Foreskin fibroblast (primary cell): ENCODE measurements at places on chromosomes 3 and 15.

DNA sequence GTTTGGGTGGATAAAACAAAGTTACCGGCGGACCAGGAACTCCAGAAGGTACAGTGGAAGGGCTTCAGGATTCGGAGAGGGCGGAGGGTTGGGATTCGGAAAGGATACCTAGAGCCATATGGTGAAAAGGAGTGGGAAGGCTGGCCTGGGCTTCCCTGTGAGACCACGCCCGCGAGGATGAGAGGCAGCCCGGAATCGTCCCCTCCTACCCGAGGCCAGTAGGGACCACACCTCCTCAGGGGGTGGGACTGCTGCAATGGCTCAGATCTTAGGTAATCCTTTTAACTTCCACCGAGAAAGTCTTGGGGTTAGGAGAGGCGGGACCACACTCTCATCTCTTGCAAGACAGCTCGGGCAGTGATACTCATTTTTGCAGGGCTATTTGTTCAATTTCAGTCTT is 511.3 kb downstream of the OCA2 start:
- DNase-seq = no peak

DNA sequence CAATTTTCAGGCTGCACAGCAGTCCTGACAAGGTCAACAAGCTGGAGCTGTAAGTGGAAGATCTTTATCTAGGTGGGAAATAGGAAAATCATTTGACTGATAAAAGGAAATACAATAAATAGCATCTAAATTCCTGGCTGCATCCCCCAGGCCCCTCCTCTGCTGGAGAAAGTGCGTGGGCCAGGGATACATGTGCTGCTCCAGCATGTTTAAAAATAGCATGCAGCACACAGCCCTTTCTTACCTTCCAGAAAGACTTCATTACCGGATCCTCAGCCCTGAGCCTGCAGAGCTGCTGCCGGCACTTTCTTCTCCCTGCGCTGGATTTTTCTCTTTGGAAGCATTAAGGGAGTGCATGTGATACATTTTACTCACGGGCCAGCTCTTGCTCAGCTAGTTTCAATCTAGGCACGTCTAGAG is 77.3 kb downstream of the HMG20A start:
- peak; percentile 45 for DNase-seq

GRCh38 chr15:74212494-74212893 is 9.9 kb upstream of the STRA6 start:
- no peak for DNase-seq

DNA sequence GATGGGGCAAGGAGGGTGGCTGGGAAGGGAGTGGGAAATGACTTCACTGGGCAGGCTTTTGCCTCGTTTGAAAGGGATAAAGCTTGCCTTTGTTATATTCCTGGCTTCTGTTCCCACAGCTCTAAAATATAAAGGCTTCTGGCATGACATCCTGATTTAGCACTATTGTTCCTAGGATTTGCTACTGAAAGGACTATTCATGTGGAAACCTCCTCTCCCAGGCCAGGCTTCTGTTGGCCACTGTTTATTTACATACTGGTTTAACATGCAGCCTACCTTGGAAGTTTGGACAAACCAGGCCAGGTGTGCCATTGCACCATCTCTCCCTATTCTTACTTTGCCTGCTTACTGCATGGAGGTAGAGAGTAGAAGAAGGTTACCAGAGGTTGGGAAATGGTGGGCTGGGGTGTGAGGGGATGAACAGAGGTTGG is 2.4 kb upstream of the LMCD1 start:
- DNase-seq = no peak

DNA sequence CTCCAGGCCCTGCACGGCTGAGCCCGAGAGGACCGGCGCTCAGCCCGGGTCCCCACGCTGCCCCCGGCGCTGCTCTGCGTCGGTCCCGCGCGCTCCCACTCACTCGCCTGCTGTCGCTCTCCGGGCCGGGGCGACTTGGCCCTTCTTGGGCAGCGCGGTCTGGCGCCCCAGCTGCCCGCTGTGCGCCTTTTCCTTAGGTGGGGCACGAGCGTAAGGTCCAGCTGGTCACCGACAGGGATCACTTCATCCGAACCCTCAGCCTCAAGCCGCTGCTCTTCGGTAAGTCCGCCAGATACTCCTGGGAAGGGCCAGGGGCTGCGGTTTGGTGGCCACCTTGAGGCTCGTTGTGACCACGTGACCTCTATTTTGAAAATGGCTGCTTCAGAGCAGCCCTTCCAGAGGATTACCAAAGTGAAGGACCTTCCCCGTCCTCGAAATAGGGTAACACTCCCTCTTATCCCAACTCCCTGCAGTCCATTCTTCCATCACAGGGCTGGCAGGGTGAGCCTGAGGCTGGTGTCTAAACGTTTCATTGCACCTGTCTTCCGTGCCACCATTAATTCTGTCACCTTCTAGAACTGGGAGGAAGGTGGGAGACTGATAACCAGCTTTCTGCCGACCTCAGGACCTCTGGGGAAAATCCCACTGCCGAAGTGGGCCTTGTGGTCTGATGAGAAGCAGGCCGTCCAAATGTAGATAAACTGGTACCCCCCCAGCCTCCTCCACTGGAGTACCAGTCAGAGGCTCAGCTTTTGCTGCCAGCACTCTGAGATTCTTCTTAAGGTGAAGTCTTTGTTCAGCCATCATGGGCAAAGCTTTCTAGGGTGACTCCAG is 812 bp downstream of the P4HTM start:
- DNase-seq = no peak

GRCh38 chr3:14699643-14700042 is 24.7 kb downstream of the C3orf20 start:
- no peak for DNase-seq

DNA sequence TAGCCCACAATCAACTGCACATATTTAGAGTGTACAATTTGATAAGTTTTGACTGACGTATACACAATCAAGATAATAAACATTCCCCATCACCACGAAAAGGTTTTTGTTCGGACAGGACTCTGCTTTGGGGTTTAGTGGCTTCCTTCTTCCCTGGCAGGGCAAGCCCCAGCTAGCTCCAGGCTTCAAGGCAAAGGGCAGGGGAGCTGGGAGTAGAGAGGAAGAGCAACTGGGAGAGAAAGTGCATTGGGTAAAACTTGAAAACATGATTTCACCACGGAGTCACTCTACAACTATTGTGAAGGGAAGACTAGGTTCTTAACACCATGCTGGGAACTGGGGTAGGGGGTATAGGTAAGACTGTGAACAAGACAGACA is 185.1 kb upstream of the UBE2E1 start:
- DNase-seq = no peak

DNA sequence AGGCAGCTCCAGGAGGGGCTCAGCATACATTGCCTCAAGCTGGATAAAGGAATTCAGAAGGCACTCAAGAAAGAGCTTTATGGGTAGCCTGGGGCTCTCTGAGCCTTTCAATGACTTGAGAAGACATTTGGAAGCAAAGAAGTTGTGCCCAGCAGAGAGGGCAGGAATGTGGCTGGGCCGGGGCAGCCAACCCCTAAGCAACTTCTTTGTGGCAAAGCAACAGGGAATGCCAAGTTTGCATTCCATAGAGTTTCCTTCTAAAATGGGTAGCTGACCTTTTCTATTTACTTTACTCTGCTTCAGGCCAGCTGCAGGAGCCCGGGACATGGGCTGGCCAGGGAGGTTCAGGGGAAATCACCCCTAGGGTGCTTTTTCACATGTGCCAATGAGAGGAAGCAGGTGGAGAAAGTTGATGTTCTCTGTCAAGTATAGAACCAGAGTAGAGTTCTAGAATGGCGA is 45.6 kb downstream of the CCDC12 start:
- no peak for DNase-seq

DNA sequence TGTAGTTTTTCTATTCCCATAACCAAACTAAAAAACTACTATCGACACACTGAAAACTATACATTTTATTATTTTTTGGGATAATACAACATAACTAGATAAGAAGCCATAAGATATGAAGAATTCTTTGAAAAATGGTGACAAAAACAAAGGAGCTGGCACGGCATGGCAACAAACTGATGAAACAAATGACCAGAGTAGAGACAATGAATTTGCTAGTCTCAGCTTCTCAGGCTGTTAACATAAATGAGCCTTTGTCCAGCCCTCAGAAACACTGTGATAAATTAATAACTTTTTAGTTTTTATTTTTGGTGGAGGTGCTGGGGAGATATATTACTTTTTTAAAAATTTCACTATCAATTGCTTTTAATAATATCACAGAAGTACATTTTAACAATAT is 100.7 kb downstream of the SMARCC1 start:
- DNase-seq = no peak

DNA sequence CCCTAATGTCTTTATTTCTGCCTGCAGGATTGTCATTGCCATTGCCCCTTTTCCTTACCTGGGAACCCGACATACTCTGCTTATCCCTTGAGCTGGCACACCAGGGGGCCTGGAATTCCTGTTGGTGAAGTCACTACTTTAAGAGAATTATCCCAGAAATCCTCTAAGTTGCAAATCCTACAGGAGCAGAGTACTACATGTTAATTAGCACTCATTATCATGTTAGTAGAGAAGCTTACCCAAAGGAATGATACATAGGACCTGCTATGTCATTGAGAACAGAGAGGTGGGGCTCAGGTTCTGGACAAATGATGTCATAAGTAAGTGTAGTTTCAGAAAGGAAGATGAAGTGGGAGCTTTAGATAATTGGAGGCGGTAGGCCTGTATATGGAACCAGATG is 27.4 kb downstream of the SCG5 start:
- DNase-seq = no peak

GRCh38 chr3:73536952-73537351 is 87.8 kb downstream of the PDZRN3 start:
- no peak for DNase-seq

DNA sequence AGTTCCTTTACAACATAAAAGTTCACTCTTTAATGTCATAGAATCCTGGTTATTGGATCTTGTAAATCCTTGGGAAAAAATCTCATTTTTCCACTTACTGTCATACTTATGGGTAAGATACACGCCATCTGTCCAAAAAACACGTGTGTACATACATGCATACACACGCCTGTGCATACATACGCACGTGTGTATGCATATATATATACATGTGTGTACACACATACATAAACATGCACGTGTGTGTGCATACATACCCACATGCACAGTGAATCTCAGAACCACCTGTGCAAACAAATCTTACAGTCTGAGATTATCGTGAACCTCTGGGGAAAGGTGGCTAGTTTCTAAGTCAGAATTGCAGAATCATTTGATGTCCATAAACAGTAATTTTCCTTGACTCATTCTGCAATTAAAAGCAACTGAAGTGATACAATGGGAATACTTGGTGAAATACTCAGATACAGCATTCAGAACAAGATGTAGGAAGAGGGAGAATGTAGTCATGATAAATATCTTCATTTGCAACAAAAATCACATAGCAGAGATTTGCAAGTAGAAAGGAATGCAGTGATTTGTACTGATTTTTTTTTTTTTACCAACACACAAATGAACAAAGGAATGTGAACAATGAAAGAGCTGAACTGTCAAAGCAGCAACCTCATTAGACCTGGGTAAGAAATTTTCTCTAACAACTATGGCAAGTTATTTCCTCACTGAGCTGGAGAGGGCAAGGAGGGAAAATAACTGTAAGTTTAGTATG is 160.6 kb upstream of the POU1F1 start:
- peak; percentile 20 for DNase-seq

- no peak for DNase-seq
Observed at GRCh38 chr3:141063831-141064230, 12.7 kb downstream of the SPSB4 start.

DNA sequence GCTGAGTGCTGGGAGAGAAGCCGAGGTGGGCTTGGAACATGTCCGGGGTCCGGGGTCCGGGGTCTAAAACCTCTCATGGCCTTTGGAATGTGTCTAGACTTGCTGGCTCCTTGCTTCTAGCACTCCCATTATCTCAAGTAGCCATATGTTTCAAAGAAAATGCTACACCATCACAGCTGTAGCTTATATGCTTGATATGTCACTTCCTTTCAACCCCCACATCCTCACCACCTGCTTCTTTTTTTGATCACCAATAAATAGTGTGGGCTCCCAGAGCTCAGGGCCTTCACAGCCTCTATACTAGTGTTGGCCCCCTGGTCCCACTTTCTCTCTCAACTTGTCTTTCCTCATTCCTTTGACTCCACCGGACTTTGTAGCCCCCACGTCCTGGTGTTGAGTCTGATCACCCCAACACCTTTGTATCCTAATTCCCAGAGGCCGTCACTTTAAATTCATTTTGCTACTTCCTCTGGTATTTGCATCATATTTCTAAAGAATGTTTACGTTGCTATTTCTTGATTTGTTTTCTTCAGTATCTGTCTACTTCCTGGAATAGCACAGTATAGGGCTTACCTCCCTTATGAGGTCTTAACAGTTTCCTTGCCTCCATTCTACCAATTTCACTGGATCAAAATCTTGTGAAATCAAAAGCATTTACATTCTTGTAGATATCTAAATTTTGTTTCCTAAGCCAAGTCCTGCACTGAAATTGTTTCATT is 71.9 kb upstream of the CHRNB4 start:
- DNase-seq = no peak

GRCh38 chr15:73832657-73833056 is 40.7 kb upstream of the TBC1D21 start:
- DNase-seq = no peak

- DNase-seq = no peak
Observed at GRCh38 chr3:84601303-84601702, 357.5 kb upstream of the CADM2 start.

DNA sequence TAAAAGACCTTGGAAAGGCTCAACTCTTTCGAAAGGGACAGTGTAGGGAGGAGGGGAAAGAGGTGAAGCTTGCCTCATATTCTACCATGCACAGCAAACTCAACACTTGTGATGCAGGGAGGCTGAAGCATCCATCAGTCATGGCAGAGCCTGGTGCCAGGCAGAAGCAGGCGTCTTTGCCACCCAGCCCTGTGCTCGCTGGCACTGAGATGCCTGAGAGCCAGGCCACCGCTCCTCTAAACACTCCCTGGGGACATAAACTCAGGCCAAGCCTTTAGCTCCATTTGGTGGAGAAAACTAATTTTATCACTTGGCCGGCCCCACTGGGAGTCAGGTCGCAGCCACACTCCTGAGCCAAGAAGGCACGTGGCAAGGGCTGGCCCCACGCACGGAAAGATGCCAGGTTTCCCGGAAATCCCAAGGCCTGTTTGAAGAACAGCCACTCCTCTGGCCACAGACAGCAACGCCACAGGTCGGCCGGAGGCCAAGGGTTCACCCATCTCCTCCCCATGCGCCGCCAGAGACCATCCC is 30.7 kb downstream of the XXYLT1 start:
- DNase-seq = no peak

GRCh38 chr3:125240496-125240895 is 27.9 kb upstream of the SLC12A8 start:
- DNase-seq = peak; percentile 31

GRCh38 chr3:120473896-120474675 is 23.3 kb upstream of the FSTL1 start:
- no peak for DNase-seq
